ENCODE measurements at places on chromosomes 2 and 18.

GRCh38 chr18:77559274-77559910 is 309.7 kb downstream of the GALR1 start:
- no peak for DNase-seq

DNA sequence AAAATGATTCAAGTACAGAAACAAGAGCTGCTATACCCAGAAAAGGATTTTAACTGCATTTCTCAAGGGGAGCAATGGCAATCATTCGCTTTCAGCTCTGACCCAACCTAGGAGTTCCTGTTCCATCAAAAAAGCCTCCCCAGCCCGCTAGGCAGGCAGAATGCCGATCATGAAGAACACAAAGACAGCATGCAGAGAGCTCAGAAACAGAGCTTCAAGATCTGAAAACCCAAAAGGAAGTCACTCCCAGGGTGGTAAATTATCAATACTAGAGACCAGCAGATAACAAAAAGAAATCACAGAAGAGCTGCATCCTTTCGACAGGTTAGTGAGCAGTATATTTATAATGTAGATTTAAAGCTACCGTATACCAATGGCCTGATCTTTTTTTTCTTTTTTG is 84.8 kb upstream of the CRIM1 start:
- DNase-seq: no peak

DNA sequence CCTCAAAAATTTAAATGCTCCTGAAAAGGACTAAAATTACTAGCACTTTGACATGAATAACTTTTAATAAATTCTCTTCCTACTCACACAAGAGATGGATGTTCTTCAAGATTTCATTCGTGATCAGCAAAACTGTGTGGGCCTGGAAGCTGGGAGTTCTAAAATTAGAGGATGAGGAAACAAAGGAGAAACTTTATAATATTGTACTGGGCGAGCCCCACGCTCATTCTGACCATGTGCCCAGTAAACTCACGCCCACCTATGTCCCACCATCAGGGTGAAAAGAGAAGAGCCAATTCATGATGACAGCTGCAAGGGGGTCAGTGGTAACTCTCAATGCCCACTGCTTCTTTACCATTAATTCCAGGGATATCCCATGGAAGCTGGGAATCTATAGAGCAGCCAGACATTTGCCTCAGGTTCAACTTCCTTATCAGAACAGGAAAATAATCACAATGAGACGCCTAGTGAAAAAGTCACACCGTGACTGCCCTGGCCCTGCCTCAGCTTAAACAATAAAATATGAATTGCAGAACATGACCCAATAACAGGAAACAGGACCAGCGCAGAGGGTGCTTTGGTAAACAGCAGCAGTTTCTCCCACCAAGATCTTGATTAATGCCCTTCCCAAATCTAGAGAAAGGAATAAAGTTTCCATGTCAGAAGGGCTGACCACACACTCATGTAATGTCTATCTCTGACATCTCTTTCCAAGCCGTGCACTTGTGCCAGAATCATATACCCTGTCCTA is 438.6 kb downstream of the TXNL1 start:
- no peak for DNase-seq

- no peak for DNase-seq
These were observed 1334.8 kb upstream of the CELF4 start for GRCh38 chr18:38900445-38900844.

GRCh38 chr2:239411117-239411516 is 10.3 kb upstream of the HDAC4 start:
- DNase-seq: no peak

DNA sequence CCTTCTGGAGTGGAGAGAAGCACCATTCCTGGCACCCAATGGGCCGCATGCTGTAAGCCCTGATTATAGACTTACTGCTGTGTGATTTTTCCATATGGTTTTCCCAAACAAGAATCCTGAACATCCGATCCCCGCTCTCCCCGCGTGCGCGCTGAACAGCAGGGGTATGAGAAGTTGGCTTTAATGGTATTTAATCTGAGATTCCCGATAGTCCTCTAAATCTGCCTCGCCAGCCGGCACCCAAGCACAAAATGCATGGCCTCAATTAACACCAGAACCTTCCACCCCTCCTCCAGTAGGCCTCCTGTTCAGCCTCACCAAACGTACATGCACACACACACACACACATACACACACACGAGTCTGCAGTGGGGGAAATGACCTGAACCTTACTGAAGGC is 480.3 kb downstream of the BCL11A start:
- DNase-seq: no peak

GRCh38 chr2:3433776-3434400 is 54.4 kb downstream of the TRAPPC12 start:
- peak; percentile 28 for DNase-seq

DNA sequence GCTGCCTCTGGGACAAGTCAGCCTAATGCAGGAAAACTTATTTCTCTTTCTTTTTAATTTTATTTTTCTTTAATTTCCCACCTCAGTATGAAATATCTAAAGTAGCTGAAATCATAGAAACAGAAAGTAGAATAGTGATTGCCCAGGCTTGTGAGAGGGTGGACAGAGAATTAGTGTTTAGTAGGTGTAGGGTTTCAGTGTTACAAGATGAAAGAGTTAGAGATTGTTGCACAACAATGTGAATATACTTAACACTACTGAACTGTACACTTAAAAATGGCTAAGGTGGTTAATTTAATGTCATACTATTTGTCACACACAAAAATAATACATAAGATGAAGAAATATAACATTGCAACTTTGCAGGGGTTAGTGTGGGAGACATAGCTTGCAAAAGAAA is 80.8 kb downstream of the NAT8 start:
- DNase-seq: no peak

- DNase-seq: no peak
These were observed 98.8 kb downstream of the TRABD2A start for GRCh38 chr2:84781942-84782716.

GRCh38 chr2:98037206-98037605 is 41.5 kb upstream of the TMEM131 start:
- no peak for DNase-seq

GRCh38 chr2:84442888-84443287 is 16.2 kb downstream of the SUCLG1 start:
- DNase-seq: no peak

DNA sequence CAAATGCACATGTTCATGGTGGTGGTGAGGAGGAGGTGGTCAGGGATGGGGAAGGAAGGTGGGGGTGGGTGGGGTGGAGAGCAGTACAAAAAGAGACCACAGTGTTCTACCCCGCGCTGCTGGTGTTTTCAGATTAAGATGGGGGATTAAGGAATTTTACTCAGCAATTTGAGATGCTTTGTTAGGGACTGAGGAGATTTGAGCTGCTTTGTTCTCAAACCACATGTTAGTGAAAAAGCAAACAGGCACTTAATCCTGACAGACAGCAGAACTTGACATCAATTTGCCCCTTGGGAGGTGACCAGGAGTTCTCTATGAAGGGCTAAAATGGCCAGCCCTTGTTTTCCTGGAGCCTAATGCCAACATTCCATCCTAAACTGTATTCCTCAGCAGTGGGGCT is 244.5 kb downstream of the MEIS1 start:
- DNase-seq: no peak

- DNase-seq: no peak
These were observed 36.2 kb downstream of the MAP3K2 start for GRCh38 chr2:127351603-127352002.

GRCh38 chr2:50943791-50944190 is 88.1 kb downstream of the NRXN1 start:
- DNase-seq: no peak

DNA sequence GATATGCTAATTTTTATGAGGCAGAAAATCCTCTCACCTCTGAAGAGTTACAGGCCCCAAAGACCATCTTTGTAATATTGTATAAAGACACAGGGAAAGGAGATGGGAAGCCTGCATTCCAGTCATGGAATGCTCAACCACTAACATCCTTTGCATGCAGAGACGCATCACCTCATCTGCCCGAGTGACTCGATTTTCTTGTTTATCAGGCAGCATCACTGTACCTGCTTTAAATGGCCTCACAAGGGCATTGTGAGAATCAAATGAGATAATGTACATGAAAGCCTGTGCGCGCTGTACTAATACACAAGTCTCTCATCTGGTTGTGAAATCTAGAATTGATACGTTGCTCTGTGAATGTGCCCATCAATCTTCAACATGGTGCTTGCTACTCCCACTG is 10.2 kb upstream of the TMEM247 start:
- DNase-seq: no peak

GRCh38 chr2:23549821-23550530 is 165.0 kb downstream of the KLHL29 start:
- DNase-seq: peak; percentile 12

DNA sequence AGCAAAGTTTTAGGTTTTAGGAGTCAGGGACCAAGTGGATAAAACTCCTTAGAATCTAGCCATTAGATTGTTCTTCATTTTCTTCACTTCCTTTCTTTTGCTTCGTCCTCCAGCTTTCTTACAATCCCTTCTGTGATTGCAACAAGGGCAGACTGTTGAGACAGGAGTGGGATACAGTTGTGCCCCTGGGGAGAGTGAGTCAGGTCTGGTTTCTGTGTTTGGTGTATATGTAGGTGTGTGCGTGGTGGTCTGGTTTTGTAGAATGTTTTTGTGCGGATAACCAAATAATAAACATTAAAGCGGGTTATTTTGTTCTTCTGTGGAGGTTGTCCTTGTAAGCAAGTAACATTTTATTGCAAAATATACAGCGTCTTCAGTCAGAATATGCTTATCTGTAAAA is 7.3 kb downstream of the INSIG2 start:
- DNase-seq: no peak

DNA sequence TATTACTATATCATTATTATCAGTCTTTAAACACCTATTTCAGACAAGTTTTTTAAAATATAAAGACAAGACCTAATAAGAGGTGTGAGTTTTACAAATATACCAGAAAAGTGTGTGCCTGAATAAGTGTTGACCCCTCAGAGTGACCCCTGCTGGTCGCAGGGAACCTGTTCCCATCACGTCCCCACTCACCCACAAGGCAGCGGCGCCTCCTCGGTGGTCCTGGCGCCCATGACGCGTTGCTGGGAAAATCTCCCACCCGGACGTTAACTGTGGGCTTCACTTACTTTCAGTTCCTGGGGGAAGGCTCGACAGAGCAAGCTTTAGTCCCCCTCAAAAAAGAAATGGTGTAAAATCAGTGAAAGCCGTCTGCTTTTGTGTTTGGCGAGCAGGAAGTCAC is 93.5 kb downstream of the TMEM18 start:
- no peak for DNase-seq

DNA sequence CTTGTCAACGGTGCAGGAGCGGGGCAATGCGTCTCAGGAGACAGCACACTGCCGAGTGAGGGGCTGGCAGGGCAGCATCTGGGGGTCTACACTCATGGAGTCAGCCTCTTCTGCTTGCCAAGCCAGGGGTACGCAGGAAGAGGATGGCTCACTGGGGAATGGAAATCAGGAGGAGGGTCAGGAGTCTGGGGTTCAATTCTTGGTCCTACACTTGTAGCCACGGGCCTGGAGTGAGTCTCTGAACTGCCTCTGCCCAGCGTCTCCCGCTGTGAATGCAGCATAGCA is 70.0 kb downstream of the CAPN13 start:
- DNase-seq: no peak

- DNase-seq: no peak
These were observed 76.6 kb upstream of the LPIN2 start for GRCh38 chr18:3089579-3089978.

DNA sequence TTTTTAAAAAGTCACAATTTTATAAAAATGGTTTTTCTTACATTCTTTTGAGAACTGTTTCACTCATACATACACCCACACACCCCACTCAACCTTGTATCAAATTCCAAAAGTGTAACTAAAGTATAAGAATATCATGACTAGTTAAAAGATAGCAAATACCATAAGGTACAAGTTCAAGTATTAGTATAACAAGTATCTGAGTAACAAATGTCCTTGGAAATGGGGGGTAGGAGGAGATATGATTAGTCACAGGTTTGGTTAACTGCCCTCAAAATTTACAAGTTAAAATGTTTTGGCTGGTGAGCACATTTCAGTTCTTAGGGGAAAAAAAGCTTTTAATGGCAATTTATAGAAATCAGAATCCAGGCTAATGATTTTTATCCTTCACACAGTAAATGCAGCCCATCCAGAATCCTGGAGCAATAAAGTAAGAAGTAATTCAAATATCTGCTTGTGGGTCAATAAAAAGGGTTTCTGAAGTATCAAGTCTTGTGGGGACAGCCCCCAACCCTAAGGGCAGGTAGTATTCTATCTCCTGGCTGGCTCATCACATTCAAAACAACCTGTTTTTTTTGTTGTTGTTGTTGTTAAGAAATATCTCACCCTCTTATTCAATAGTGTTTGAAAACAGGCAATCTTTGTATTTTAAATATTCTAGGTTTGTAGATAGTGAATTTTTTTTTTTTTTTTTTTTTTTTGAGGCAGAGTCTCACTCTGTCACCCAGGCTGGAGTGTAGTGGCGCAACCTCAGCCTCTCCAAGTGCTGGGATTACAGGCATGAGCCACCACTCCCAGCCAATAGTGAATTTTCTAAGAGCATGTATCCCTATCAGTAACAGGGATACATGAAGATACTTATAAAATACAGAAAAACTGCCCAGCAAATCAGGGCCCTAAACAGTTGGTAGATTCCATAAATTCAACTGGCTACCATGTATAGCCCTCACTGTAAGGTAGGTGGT is 14.5 kb downstream of the IAH1 start:
- DNase-seq: no peak

DNA sequence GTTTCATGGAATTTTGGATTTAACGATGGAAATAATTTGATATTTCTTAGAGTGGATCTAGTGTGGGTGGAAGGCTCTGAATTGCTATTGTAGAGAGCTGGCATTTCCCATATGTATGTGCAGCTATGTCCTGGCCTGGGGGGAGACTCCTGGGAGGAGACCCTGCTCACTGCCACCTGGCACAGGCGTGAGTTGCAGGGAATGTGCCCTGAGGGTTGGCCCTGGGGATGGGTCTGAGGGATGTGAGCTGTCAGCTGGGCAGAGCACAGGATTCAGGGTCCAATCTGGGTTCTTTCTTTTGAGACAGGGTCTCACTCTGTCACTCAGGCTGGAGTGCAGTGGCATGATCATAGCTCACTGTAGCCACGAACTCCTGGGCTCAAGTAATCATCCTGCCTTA is 120.2 kb downstream of the CLIP4 start:
- DNase-seq: no peak

All from cerebellum (tissue), 4 donors.